ENCODE measurements at places on chromosomes 11 and 22.

DNA sequence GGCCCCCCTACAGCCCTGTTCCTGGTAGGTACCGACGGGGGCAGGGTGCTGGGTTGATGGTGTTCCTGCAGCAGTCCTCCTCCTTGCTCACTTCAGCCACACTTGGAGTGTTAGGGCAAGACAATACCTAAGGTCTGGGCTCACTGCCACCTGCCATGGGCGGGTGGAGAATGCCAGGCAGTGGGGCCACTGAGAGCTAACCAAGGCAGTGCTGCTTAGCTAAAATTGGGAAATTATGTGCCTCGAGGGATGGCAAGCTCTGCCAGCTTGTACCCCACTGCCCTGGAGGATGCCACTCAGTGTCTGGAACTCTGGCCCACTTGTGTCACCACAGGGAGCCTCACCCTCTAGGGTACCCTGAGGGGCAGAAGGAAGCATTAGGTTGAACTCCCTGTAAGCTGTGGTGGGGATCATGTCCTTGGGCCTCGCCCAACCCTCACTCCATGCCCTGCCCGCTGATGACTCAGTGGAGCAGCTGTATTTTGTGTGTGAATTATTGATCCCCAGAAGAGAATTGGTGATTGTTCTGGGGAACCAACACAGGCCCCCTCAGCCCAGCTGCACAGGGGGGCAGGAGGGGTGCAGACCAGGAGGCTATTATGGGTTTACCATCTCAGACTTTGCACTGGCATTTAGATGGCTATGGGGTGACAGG, 17.7 kb downstream of the PHLDB1 start:
- DNase-seq, result no peak

DNA sequence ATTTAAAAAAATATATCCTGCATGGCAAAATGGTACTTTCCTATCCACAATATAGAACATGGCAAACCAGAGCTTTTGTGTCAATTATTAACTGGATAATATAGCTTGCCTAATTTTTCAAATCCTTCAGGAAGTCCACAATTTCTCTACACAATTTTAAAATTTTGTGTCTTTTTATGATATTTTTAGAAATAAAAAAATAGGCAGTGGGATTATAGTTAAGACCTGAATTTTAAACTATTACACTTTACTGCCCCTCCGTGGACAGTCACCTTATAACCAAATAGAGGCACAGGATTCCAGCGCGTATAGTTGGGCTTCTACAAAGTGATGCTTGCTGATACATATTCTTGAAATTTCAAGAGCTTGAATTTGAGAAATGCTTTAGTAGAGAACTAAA, 2.1 kb upstream of the DMC1 start:
- no peak for DNase-seq

DNA sequence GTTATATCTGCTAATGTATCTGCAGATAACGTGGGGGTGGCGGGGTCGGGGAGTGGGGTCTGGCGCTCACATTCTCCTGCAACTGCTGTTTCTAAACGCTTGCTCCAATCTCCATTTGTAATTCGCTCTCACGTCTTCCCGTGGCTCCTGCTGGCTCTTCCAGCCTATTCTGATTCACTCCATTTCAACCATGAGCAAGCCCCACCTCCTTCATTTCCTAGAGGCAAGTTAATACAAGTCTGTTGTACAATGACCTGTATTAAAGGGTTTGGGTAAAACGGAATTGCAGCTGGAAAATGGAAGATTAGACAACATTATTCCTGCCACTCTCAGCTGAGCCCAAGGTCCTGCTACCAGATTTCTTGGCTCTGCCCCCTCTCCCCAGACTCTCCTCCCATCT, 132.3 kb downstream of the CSNK2A3 start:
- no peak for DNase-seq

GRCh38 chr22:44901301-44901700, 108.5 kb downstream of the PHF21B start:
- DNase-seq, result no peak

DNA sequence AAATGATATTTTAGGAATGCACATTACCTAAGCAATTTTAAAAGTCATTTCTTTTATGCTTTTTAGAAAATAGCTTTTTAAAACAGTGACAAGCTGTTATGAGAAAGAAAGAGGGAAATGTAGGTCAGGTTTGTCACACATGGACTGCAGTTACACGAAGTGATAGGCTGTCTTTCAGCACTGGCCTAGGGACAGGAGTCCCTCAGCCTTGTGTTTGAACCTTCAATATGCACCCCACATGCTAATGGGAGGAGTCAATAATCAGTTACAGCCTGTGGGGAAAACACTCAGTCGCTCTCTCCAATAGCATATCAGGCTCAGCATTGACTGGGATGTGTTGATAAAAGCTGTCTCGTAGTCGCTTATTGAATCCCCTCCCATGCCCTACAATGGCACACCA, 45.8 kb downstream of the DNAJC24 start:
- no peak for DNase-seq

DNA sequence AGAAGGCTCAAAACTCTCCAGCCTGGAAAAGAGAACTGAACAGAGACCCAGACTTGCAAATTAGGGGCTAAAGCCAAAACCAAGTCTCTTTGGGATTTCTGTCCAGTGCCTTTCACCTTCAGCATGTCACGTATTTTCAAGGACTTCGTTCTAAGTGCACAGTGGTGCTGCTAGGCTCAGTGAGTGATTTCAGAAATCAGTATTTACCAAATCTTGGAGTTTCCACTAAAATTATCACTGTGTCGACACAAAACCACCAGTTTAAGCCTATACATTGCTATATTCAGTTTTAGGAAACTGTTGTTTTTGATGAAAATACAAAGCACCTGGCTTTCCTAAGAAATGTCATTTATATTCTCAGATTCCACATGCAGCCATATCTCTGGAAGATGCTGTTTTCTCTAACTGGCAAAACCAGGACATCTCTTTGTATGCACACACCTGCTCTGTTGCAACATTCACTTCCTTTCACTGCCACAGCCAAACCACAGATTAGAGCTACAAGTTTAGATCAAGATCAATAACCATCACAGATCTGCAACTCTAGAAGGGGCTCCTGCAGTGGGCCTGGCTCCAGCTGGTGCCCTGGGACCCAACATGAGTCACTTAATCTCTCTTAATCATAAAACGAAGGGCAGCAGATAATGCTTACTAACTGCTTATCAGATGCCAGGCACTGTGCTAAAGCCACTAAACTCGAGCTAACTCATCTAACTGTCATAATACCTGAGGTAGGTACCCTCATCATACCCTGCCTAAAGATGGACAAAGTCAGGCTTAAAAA, 22.3 kb downstream of the SMCO4 start:
- no peak for DNase-seq
